Psoas muscle (tissue), 8 donors: ENCODE measurements at places on chromosomes 16 and 17. TPM values are rescaled to one million over a fixed set of nuclear protein-coding genes. Genes with fewer than 3 reads are reported as not detected.

- DNase-seq = peak; percentile 64
- no peak overlapping the region for H3K4me3 ChIP-seq
- no peaks in the 10 kb centered on the region for H3K27me3 ChIP-seq
- H3K27ac ChIP-seq = peak overlapping the region; percentile 83
- peaks cover 10% of the 10 kb centered on the region for H3K36me3 ChIP-seq
These were observed 2.9 kb upstream of the CARMIL2 start for GRCh38 chr16:67641779-67642708.

- H3K4me3 ChIP-seq = no peak overlapping the region
- no peaks in the 10 kb centered on the region for H3K36me3 ChIP-seq
- H3K27ac ChIP-seq = no peak overlapping the region
- peaks cover 16% of the 10 kb centered on the region for H3K4me1 ChIP-seq
These were observed 48.6 kb downstream of the CDRT4 start for GRCh38 chr17:15418781-15419180.

- no peaks in the 10 kb centered on the region for H3K27me3 ChIP-seq
- no peak overlapping the region for H3K4me3 ChIP-seq
- H3K27ac ChIP-seq = no peak overlapping the region
These were observed 5.4 kb downstream of the GINS2 start for GRCh38 chr16:85683363-85683762.

- H3K4me3 ChIP-seq = no peak overlapping the region
- no peaks in the 10 kb centered on the region for H3K27me3 ChIP-seq
- DNase-seq = no peak
These were observed 10.4 kb downstream of the ERAL1 start for GRCh38 chr17:28864991-28865849.

DNA sequence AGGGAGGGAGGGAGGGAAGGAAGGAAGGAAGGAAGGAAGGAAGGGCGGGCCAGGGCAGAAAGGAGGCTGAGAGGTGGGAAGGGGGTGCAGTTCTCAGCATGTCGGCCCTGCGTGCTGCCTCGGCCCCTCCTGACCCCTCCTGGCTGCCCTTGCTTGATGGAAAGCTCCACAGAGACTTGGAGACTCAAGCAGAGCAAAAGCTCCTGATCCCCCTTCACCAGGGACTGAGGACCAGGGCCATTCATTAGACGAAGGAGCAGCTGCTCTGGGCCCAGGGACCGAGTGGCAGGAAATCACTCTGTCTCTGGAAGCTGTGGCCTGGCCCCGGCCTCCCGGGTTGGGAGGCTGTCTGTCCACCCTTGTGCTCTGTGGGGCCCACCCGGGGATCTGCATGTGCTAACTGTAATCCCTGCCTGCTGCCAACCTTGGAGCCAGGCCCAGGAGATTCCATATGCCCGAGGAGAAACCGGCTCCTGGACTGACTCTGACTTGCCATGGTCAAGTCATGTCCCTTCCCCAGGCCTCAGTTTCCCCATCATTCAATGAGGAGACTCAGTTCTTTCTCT, 27.4 kb upstream of the C1QL1 start:
- no peak overlapping the region for H3K4me3 ChIP-seq
- no peak overlapping the region for H3K27ac ChIP-seq
- H3K36me3 ChIP-seq = no peaks in the 10 kb centered on the region
- DNase-seq = no peak
- no peaks in the 10 kb centered on the region for H3K4me1 ChIP-seq

GRCh38 chr17:50835301-50836234, at the start of gene WFIKKN2:
TSS of gene WFIKKN2 (plus strand) at chr17:50835586. CDS start at chr17:50835938, 352 bp downstream.
- peak within 1 kb of the TSS; percentile 65 for H3K4me3 ChIP-seq
- peak within 1 kb of the TSS; percentile 46 for H3K27ac ChIP-seq
- no peaks in the 10 kb centered on the region for H3K36me3 ChIP-seq
- no peak for DNase-seq
- H3K27me3 ChIP-seq = no peaks in the 10 kb centered on the region

GRCh38 chr16:9909072-9909825, 273.0 kb downstream of the GRIN2A start:
- no peaks in the 10 kb centered on the region for H3K4me1 ChIP-seq
- no peaks in the 10 kb centered on the region for H3K36me3 ChIP-seq
- no peak overlapping the region for H3K27ac ChIP-seq
- no peak for DNase-seq
- no peaks in the 10 kb centered on the region for H3K27me3 ChIP-seq

DNA sequence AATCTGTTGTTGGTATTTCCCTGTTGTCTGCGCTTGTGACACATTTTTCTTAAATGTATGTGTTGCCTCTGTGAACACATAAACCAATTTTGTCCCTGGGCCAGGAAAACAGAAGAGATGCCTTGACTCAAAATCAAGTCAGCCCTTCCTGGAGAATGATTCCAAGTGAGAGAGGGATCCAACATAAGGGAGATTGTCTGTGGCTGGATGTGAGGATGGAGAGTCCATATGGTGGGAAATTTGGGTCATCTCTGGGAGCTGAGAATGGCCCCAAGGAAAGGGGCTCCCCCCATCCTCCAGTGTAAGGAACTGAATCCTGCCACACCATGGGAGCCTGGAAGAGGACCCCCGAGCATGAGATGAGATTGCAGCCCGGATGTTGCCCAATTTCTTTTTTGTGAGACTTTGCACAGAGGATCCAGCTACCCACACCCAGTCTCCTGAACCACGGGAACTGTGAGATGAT, 13.5 kb downstream of the CRYM start:
- no peaks in the 10 kb centered on the region for H3K27me3 ChIP-seq
- DNase-seq = no peak
- no peak overlapping the region for H3K4me3 ChIP-seq
- peak overlapping the region; percentile 59 for H3K27ac ChIP-seq
- H3K4me1 ChIP-seq = peaks cover 15% of the 10 kb centered on the region
- H3K36me3 ChIP-seq = no peaks in the 10 kb centered on the region

- H3K27me3 ChIP-seq = no peaks in the 10 kb centered on the region
- no peak for DNase-seq
- no peak overlapping the region for H3K4me3 ChIP-seq
- no peak overlapping the region for H3K27ac ChIP-seq
These were observed 21.1 kb upstream of the AATK start for GRCh38 chr17:81187120-81187519.

DNA sequence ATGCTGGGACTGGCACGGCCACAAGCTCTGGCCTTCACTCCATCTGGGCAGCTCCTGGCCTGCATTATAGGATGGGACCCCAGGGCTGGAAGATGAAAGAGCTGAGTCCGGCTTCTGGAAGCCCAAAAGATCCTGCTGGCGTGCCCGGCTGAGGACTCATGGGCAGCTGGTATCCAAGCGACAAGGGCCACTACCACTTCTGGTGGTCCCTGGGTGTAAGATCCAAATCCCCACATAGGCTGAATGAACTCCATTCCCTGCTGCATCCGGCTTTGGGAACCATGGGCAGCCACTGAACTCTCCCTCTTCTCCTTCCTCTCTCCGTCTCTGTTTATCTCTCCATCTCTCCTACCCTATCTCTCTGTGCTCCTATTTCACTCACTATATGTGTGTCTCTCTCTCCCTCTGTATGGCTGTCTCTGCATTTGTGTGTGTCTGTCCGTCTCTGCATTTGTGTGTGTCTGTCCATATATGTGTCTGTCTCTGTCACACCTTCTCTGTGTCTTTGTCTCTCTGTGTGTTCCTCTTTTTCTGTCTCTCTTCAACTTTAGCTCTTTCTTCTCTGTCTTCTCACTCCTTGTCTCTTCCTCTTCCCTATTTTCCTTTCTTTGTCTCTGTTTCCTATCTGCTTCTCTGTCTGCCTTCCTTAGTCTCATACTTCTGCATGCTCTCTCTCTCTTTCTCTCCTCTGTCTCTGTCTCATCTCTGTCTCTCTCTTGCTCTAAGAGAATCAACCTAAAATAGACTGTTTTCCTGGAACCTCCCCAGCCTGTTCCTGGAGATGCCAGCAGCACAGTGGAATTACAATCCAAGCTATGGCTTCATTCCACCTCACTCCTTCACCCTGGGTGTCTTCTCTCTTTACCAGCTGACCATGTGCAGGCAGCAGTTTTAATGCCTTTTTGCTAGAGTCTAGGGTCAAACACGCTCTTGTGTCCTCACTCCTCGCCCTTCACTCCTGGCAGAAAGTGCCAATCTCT, 60.4 kb upstream of the IRX6 start:
- no peak overlapping the region for H3K4me3 ChIP-seq

Gene UBB
- total RNA-seq = 2,321 TPM

Gene ASPA
- total RNA-seq = 4.5 TPM

Gene HIGD1B
- 6.5 TPM for total RNA-seq

Gene LPO
- not detected for total RNA-seq
